ENCODE measurements at places on chromosomes 5 and 9. TPM values are rescaled to one million over a fixed set of nuclear protein-coding genes. Genes with fewer than 3 reads are reported as not detected.

LVRN gene
- total RNA-seq, result 0.05 TPM

KIAA0825 gene
- 1.1 TPM for total RNA-seq

CTSV gene
- 0.27 TPM for total RNA-seq

CCNO gene
- not detected for total RNA-seq
